ENCODE measurements at places on chromosomes 5 and 9.

GRCh38 chr5:71887680-71888079 lies 168.6 kb downstream of the CARTPT start:
- no peak for DNase-seq

DNA sequence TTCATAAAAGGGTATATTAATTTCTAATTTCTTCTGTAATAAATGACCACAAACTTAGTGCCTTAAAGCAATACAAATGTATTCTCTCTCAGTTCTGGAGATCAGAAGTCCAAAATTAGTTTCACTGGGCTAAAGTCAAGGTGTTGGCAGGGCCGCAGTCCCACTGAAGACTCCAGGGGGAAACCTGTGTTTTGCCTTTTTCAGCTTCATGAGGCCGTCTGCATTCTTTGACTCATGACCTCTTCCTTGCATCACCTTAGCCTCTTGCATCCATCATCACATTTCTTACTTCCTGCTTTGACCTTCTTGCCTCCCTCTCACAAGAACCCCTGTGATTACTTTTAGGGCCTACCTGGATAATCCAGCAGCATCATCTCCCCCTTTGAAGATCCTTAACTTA lies 42.0 kb upstream of the ALDH1B1 start:
- DNase-seq, result no peak

DNA sequence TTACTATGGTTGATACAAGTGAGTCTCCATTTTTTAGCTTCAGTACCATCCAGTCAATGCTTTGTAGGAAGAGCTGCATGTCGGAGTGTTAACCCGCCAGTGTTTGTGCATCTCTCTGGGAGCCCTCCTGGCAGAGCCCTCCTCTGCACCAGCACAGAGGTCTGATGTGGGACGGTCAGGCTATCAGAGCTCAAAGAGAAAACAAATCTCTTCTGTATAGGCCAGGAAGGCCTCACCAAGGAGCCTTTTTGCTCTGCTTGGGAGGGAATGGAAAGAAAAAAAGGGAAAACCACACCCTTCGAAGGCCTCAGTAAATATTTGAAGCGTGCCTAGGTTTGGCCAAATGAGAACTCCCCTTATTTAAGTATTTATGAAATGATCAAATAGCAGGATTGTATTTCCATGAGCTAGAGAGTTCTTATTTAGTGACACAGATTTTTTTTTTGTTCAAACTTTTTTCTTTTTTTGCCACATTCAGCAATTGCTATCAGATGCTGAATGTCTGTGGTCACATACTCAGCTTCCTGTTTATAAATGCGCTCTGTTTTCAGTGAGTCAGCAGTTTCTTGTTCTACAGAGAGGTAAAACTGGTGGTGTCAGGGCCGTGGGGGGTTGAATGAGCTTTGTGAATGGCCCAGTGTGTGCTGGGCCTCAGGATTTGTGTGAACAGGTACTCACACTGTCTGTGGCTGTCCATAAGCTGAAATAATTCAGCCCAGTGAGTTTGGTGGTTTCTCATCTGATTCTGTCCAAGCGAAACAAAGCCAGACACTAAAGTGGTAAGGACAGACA lies 226.6 kb downstream of the SNX18 start:
- DNase-seq, result no peak

- DNase-seq, result no peak
Measured at GRCh38 chr9:119509291-119509905, 140.2 kb upstream of the BRINP1 start.

DNA sequence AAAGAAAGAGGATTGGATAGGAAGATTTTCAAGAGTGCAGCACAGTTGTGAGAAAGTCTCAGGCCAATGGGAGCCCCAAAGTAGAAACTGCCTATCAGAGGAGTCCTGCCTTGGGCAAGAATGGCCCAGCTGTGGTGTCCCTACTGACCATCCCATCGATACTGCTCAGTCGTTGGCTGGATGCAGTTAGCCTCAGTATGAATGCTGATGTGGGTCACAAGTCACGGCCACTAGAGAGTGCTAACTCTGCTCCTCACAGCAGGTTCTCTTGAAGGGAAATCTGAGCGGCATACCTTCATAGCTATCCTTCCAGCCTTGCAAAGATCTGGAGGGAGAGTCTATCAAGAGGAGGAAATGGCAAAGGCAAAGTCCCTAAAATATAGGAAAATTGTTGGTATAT lies 11.6 kb upstream of the CETN3 start:
- DNase-seq, result no peak

DNA sequence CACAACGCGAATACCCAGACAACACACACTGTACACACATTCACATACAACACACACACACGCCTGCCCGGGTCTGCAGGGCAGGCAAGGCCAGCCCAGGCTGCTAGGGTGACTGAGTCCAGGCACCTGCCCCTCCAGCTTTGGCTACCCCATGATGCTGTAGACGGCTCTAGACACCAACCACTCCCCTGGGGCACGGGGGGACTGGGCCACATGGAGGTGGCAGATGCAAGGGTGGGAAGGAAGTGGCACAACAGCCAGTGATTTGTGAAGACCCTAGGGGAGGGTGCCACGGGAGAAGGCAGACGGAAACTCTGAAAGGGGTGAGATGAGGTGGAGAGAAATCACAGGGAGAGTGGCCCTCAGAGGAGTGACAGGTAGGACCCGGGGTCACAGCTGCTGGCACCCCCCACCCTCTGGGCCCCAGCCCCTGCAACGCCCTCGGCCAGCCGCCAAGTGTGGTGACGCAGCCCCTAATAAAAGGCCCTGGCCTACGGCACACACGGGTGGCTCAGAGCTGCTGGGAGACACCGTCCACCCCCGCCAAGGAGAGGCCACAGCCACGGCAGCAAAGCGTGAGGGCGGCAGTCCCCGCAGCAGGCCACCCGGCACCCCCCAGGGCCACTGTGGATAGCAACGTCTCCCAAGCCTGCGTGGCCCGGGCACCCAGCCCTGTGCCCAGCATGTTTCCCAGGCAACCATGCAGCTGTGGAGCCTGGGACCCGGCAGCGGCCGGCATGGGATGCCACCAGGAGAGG lies 6.6 kb upstream of the CCDC187 start:
- no peak for DNase-seq

DNA sequence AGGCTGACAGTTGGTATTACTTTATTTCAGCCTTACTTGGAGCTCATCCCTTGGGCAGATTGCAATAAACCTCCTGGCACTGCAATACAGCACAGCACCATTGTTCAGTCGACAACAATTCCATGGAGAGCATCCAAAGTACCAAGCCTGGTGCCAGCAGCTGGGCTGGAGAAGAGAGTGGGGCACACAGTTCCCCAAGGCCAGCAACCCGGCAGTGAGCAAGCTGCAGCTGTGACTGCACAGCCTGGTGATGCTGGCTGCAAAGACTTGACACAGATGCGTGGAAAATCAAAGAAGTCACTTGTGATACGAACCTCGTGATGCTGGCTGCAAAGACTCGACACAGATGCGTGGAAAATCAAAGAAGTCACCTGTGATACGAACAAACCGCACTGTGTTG lies 125.4 kb downstream of the ATPSCKMT start:
- DNase-seq, result no peak

- DNase-seq, result no peak
Measured at GRCh38 chr9:137096785-137097546, 10.2 kb downstream of the MAN1B1 start.

- DNase-seq, result no peak
Measured at GRCh38 chr5:131198625-131199024, 27.9 kb downstream of the LYRM7 start.

GRCh38 chr5:77952636-77953212 lies 176.6 kb upstream of the TBCA start:
- DNase-seq, result no peak
